GM12878 (cell line): ENCODE measurements at places on chromosomes 5 and 9. TPM values are rescaled to one million over a fixed set of nuclear protein-coding genes. Genes with fewer than 3 reads are reported as not detected.

DNA sequence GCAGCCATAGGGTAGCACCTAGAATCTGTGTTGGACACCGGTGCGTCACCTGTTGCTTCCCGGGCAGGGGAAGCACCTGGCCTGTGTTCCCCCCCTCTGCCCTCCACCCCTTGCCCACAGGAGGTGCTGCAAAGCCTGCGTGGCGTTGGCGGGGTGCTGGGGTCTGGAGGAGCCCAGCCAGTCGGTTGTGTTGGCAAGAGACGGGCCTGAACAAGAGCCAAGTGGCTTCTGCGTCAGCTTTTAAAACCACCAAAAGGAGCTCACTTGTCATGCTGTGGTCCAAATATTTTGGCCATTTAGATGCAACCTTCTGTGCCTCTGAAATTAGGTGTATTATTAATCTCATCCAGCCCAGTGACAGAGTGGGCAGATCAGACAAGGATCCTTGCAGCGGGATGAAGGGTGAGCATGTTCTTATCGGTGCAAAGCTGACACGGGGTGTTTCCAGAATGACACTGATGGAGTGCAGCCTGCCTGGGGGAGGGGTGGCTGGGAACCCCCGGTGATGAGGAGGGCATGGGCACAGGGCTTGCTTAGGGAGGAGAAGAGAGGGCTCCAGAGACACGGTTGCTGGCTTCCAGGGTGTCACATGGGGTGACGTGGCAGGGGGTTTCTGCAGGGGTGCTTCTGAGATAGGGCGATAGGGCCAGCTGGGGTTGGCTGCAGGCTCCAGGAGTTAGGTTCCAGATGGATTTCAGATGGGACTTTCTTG is 9.7 kb upstream of the RXRA start:
- peaks cover 5% of the 10 kb centered on the region for H3K27me3 ChIP-seq
- H3K36me3 ChIP-seq: no peaks in the 10 kb centered on the region
- no peaks in the 10 kb centered on the region for H3K4me1 ChIP-seq
- peak; percentile 23 for DNase-seq
- no peak overlapping the region for H3K27ac ChIP-seq

- no peaks in the 10 kb centered on the region for H3K4me1 ChIP-seq
- no peaks in the 10 kb centered on the region for H3K27me3 ChIP-seq
- no peak for DNase-seq
- peak overlapping the region; percentile 90 for H3K4me3 ChIP-seq
- H3K27ac ChIP-seq: peak overlapping the region; percentile 96
Measured at GRCh38 chr9:83706676-83707517, 861 bp downstream of the UBQLN1 start.

DNA sequence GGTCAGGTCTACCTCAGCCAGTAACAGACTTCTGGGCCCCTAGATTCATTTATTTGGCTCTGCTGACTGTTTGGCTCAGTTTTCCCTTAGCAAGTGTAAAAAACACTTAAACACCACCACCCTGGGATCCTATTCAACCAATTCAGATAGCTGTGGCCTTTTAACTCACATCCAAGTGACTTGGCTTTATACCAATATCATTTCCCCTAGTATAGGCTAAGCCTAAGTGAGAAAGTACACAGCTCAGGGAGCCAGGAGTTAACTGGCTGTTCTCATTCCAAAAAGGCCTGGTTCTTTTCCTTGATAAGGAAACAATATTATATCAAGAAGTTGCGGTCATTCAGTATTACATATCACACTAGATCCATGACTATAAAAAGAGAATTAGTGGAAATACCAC is 163.5 kb downstream of the ARL15 start:
- H3K27ac ChIP-seq: no peak overlapping the region
- no peak for DNase-seq
- H3K36me3 ChIP-seq: no peaks in the 10 kb centered on the region

DNA sequence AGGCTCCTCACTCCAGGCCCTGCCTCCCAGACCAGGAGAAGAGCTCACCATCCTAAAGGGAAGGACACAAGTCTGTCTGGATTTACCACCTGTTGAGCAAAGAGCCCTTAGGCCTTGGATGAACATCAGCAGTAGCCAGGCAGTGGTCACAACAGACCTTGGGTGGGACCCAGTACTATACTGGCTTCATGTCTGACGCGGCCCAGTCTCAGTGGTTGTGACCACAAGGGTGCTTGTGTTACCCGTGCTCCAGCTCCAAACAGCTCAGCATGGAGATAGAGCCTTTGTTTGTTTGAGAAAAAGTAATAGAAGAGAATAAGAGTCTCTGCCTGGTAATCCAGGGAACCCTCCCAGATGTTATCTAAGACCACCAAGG is 617.4 kb downstream of the BRINP1 start:
- H3K36me3 ChIP-seq: no peaks in the 10 kb centered on the region
- no peak overlapping the region for H3K4me3 ChIP-seq
- no peaks in the 10 kb centered on the region for H3K4me1 ChIP-seq
- H3K27ac ChIP-seq: no peak overlapping the region
- DNase-seq: no peak

DNA sequence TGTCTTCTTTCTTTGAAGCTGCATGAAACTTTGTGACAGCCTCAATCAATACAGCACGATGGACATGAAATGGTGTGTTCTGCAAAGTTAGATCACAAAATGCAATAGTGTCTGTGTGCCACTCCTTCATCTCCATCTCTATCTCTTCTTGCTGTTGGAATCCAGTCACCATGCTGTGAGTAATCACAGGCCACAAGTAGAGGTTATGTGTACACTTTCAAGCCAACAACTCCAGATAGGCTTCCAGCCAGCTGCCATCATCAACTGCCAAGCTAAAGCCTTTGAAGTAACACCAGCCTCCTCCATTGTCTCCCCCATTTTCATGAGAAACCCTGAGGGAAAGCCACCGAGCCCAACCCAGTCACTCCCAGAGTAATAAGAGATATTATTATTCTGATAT is 360.6 kb downstream of the PTPRD start:
- DNase-seq: no peak
- no peak overlapping the region for H3K4me3 ChIP-seq
- H3K4me1 ChIP-seq: no peaks in the 10 kb centered on the region
- no peaks in the 10 kb centered on the region for H3K27me3 ChIP-seq

DNA sequence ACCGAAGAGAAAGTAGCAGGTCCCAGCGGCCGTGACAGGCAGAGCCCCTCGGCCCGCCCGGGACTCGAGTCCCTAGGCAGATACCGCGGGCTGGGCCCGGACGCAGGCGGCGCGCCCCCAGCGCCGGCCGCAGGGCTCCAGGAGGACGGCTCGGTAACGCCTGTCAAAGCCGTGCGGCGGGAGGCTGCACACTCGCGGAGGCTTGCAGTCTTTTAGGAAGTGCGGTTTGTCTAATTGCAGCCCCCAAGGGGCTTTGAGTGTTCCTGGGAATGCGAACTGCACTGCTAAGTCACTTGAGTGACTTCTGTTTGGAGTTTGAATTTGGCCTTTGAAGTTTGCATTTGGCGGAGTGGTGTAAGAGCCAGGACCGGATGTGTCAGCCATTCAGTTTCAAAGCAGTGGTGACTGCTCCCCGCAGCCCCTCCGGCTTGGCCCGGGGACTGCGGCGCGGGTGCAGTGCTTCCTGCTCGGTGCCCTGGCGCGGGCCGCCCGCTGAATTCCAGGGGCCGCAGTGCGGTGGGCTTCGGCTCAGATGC is 1.3 kb downstream of the MAP3K1 start:
- peak overlapping the region; percentile 97 for H3K4me3 ChIP-seq
- H3K36me3 ChIP-seq: no peaks in the 10 kb centered on the region
- H3K4me1 ChIP-seq: peaks cover 23% of the 10 kb centered on the region
- no peak for DNase-seq
- H3K27me3 ChIP-seq: no peaks in the 10 kb centered on the region
- peak overlapping the region; percentile 78 for H3K27ac ChIP-seq

DNA sequence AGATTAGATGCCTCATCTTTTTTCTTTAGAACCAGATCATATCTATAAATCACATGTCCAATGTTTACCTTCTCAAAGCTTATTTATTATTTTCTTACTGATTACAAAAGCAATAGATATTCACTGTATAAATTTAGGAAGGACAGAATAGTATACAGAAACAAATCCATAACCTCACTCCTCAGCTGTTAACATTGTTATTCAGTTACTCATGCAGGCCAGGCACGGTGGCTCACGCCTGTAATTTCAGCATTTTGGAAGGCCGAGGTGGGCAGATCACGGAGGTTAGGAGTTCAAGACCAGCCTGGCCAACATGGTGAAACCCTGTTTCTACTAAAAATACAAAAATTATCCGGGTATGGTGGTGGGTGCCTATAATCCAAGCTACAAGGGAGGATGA is 15.3 kb downstream of the STOM start:
- DNase-seq: no peak
- H3K27me3 ChIP-seq: no peaks in the 10 kb centered on the region
- no peak overlapping the region for H3K27ac ChIP-seq
- H3K4me1 ChIP-seq: peaks cover 28% of the 10 kb centered on the region
- H3K36me3 ChIP-seq: no peaks in the 10 kb centered on the region

DNA sequence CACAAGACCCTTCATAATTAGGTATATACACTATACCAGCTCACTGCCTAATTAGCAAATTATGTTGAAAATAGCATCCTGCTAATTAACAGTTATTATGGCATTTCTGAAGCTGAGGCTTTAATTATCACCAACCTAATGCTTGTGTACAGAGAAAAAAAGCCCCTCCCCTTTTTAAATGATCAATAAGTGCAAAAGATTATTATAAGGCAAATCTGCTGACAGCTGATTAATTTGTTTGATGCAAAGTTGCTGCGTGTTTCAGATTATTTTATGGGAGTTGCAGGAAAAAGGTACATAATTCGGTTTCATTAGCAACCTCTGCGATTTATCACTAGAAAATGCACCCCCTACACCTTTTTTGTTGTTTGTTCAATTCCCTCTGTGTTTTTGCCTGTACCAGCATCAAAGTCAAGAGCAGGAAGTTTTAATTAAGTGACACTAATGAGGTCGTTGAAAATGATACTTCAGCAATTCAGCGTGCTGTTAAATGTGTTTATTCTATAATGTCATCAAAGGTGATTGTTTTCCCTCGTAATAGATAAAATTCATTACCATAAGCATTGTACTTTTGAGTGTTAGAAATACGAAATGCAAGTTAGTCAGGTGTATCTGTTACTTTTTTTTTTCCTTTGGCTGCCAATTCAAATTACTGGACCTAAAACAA is 170.0 kb downstream of the EBF1 start:
- H3K36me3 ChIP-seq: peaks cover 2% of the 10 kb centered on the region; the same call in 1 of the 2 replicates
- no peak overlapping the region for H3K27ac ChIP-seq
- H3K27me3 ChIP-seq: no peaks in the 10 kb centered on the region
- DNase-seq: no peak
- no peak overlapping the region for H3K4me3 ChIP-seq
- no peaks in the 10 kb centered on the region; the same call in 1 of the 2 replicates for H3K4me1 ChIP-seq

DNA sequence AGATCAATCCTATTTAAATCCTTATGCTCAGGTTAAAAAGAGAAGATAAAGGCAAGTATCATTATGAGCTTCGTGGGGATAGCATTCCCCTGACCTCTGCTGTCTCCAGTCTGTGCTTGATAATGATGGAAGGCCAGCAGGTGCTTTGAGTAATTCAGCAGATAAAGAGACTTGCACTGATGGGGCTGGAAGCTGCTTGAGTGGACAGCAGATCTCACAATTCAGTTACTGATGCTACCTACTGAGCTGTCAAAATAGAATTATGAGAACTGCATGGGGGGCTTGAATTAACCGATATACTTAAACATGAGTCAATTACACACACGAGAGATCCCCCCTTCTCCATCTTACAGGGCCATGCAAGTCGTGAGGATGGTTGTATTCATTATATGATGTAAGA is 107.7 kb upstream of the GPR151 start:
- H3K4me3 ChIP-seq: no peak overlapping the region
- no peak for DNase-seq
- H3K36me3 ChIP-seq: no peaks in the 10 kb centered on the region
- no peak overlapping the region for H3K27ac ChIP-seq

DNA sequence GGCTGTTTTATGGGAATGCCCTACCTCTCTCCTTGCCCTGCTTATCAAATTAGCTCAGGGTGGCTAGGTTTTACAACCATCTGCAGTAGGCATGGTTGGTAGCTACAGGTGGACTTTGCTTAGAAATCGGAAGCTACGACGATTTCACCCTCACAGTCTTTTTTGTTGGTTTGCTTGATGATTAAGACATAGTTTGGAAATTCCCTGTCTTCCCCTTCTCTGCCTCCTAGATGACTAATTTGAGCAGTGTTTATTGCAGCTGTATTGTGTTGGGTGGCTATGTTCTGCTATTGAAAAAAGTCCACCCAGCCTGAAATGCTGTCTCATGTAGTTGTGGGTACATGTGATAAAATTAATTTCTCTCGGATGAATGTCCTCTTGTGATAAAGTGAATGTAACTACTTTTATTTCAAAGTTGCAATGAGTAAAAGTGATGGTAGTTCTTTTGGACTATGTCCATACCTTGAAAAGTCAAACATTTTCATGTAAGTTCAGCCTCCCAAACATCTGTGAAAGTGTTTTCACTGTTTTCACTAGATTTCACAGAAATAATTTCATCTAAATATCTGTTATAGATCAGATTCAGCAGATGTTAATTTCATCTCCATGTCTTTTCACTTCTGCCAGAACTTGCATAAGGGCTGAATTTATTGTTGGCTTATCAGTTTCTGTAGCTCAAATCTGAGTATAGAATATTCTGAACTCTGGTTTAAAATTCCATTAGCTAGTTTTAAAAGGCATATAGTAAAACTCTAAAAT is 37.3 kb upstream of the FYB1 start:
- DNase-seq: peak; percentile 56
- H3K36me3 ChIP-seq: no peaks in the 10 kb centered on the region
- no peaks in the 10 kb centered on the region for H3K27me3 ChIP-seq
- no peak overlapping the region for H3K4me3 ChIP-seq
- H3K4me1 ChIP-seq: no peaks in the 10 kb centered on the region

DNA sequence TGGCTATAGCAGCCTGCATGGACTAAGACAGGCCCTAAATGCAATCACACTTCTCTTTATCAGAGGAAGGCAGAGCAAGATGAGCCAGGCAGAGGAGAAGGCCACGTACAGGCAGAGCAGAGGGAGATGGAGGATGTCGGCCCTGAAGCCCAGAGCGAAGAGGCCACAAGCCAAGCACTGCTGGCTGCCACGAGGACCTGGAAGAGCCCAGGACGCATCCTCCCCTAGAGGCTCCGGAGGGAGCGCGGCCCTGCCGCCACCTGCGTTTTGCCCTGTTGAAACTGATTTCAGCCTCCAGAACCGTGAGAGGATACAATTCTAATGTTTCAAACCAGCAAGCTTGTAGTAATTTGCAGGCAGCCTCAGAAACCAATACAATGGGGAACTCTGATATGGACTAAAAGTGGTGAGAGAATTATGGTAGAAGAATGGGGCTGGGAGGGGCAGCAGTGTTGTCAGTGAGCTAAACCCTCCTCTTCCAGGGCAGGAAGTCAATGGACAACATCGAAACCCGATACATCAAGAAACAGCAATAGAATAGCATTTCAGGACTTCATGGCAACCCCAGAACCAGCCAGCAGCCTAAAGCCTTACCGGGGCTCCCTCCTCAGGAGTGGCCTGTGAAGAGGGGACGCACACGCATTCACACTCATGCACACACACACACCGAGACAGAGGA is 32.6 kb downstream of the ADAMTS2 start:
- H3K36me3 ChIP-seq: no peaks in the 10 kb centered on the region
- no peak for DNase-seq
- no peak overlapping the region for H3K27ac ChIP-seq
- H3K27me3 ChIP-seq: no peaks in the 10 kb centered on the region
- no peaks in the 10 kb centered on the region for H3K4me1 ChIP-seq

Gene PTGR1
- 2.3 and 2.7 TPM in 2 replicates for total RNA-seq

Gene DMRTA1
- not detected in 2 replicates for total RNA-seq

Gene SPATA31C1
- not detected in 2 replicates for total RNA-seq

Gene ZNF618
- 0.08 TPM in 2 replicates for total RNA-seq

Gene IL7R
- 1.3 and 1.5 TPM in 2 replicates for total RNA-seq

Gene PCDHB12
- not detected in 2 replicates for total RNA-seq

Gene FGF18
- total RNA-seq: not detected in 2 replicates

Gene GFI1B
- total RNA-seq: not detected in 2 replicates

Gene ATP6V1G1
- 34.2 and 36.0 TPM in 2 replicates for total RNA-seq

Gene SYNPO
- 21.0 and 21.8 TPM in 2 replicates for total RNA-seq
